ENCODE measurements at places on chromosomes 5 and 9.

DNA sequence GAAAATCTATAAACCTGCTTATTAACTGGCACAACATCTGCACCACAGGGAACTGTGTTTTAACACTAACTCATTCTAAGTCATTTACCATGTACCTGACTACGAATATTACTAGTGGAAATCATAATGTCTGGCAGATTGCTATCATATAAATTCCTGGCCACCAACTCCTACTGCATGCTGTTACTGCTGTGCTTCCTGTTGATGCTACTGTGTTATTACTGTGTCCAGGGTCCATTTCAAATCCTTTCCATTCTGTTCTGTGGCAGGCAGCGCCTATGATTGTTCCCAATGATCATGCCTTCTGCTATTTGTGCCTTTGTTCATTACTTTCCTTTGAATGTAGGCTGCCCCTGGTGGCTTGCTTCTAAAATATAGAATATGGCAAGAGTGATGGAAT is 4.7 kb upstream of the ZNF131 start:
- DNase-seq = no peak

DNA sequence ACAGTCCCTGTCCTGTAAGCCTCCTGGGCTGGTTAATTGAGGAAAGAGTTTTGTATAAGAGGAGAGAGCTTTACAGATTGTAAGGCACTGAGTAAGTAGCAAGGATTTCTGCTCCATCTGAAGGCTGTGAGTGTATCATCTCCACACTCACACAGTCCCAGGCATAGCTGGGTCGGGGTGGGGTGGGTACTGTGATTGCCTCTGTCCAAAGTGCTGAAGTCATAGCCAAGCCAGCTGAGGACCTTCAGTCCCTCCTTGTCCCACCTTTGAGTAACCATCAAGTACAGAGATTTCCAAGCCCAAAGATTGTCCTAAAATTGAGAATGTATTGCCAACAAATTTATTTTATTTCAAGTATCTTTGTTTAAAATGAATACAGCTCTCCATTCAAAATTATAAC is 5.5 kb upstream of the DNAJB5 start:
- DNase-seq = no peak

DNA sequence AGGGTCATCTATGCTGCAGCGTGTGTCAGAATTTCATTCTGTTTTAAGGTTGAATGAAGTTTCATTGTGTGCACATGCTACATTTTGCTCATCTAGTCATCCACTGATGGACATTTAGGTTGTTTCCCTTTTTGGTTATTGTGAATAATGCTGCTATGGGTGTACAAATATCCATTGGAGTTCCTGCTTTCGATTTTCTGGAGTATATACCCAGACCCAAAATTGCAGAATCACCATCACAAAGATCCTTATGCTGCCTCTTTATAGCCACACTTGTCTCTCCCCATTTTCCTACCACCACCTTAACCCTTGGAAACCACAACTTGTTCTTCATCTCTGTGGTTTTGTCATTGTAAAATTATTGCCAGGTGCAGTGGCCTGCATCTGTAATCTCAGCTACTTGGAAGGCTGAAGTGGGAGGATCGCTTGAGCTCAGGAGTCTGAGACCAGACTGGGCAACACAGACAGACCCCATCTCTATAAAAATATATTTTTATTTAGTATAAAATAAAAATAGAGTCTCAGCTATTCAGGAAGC is 166.2 kb downstream of the HSD17B3 start:
- no peak for DNase-seq

DNA sequence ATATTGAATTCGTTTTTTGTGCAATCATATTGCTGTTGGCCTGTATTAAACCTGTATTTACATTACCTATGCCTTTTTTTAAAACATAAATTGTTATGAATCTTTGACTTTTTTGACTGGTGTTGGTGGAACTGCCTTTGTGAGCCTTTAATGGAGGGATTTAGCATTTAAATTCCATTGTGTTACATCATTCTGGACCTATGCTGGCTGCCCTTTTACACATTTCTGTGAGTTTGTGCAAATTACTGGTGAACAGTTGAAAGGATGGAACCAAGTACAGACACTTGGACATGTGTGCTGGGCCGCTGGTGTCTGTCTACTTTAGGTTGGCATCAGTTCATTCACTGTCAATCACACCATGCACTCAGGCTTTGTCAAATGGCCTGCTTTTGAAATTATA is 3.4 kb downstream of the SNX18 start:
- no peak for DNase-seq

DNA sequence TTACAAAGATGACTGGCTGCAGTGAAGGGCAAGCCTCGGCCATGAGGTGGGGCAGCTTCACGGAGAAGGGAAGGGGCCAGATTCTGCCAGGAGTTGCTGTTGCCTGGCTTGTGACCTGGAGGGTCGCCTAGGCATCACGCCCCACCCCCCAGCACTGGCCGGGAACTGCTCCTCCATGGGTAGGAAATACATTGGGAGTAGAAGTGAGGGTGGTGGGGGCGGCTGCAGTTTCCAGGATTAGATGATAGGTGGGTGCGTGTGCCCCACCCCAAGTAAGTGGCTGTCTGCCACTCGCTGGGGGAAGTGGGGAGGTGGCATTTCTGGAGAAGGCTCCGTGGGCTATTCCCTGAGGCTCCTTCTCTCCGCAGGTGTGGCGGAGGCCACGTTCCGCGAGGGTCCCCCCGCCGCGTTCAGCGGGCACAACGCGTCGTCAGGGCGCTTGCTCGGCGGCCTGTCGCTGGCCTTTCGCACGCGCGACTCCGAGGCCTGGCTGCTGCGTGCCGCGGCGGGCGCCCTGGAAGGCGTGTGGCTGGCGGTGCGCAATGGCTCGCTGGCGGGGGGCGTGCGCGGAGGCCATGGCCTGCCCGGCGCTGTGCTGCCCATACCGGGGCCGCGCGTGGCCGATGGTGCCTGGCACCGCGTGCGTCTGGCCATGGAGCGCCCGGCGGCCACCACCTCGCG is 16.9 kb downstream of the CRB2 start:
- no peak for DNase-seq

- no peak for DNase-seq
Observed at GRCh38 chr9:114803479-114804265, 2.2 kb downstream of the TNFSF15 start.

GRCh38 chr5:50923768-50924494 is 257.5 kb downstream of the PARP8 start:
- no peak for DNase-seq

DNA sequence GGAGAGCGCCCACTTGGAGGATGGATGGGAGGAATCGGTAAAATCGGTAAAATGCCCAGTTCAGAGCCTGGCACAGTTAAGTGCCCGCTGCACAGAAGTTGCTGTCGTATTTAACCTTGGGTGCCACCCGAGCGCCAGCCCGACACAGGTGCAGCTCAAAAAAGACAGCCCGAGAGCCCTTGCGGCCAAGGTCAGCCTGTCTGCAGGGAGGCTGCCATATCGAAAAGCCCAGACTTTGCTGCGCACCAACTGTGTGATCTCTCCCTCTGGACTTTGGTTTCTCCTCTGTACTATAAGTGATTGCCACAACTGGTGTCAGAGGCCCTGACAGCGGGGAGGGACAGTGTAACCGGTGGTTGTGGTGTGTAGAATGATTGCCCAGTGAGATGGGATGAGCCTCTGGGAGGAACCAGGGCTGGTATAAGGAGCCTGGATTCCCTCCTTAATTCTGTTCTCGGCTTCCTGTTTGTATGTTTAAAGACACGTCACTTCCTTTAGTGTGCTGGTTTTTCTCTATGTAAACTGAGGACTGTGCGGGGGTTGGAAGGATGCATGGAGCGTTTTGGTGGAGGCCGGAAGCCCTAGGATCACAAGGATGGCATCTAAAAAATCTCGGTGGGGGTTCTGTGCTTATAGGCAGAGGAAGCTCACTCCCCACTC is 792 bp downstream of the NTMT1 start:
- no peak for DNase-seq

DNA sequence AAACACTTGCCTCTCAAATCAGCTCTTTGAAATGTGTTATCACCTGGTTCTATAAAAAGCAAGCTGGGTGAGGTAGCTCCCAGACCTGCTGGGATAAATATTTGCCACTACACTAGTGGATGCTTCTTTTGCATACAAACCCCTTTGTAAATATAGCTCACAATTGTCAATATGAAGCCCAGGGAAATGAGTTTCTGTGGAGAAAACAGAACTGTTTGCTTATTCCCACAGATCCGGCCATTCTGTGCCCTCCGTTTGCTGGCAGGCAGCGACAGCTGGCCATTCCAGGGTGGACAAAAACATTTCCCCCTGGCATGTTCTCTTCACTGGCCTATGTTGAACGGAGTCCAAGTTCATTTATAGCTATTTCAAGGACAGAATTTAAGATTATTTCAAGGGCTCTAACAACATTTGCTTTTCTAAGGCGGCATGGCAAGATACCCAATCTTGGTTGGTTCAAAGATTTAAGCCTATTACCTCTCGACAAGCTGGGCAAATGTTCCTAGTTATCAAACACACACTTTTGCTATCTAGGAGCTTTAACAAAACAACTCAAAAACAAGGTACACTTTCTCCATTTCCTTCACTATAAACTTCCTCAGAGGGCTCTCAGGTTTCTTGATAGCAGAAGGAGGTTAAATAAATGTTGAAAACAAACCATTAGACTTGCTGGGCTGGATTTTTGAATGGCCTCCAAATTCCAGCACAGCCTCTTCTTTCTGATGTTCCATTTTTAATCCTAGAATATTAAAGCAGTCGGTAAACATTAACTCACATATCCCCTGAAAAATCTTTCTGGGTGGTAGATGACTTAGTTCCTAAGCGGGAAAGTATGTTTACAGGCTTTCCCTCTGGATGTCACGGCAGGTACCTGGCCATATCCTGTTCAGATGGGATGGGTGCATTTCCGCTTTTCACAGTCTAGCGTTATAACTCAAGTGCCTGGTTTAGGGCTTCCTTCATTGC is 332.3 kb downstream of the PLK2 start:
- no peak for DNase-seq

DNA sequence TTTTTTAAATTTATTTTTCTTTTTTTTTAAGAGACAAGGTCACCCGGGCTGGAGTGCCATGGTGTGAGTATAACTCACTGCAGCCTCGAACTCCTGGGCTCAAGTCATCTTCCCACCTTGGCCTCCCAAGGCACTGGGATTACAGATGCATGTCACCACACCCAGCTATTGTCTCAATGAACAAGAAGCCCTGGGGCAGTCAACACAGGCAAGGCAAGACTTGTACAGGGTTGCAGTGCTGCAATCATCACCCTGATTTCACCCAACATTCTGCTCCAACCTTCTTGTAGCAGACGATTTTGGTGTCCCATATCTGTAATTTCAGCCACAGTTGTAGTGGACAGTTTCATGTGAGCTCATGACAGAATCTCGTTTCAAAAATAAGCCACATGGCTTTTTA is 205.8 kb upstream of the KIF2A start:
- no peak for DNase-seq

GRCh38 chr5:52786391-52786790 is 1.3 kb upstream of the ITGA1 start:
- no peak for DNase-seq

GRCh38 chr5:128498844-128499455 is 39.1 kb downstream of the FBN2 start:
- peak; percentile 1 for DNase-seq

DNA sequence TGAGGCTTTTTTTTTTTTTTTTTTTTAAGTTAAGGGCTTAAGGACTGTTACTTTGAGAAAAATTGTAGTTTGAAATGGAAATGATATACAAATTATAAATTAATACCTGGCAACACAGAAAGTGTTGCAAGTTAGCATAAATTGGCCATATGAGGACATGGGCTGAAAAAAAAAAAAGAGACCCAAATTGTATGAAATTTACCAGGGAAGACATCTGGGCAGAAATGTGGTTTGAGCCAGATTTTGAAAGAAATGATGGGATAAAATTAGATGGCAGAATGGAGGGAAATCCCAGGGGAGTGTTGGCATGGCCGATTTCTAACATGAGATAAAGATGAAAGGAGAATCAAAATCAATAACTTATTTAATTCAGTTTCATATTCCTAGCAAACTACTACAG is 472.1 kb downstream of the CTNND2 start:
- DNase-seq = peak; percentile 92

DNA sequence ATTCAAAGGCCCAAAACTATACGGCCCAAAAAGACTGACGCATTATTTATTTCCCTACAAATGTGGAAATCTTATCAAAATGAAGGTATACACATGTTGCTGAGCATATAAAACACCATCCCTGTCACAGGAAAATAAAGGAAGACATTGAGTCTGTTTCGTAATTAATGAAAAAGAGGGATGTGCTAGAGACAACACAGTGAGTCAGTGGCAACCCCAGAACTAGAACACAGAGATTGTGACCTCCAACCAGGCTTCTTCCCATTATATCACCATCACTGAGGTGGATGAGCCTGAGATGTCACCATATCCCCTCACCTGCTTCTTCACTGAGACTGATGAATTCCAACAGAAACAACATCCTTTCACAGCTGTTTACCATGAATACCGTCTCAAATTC is 3.8 kb downstream of the NDUFA8 start:
- DNase-seq = no peak

GRCh38 chr5:35755966-35756365 is 100.7 kb upstream of the IL7R start:
- no peak for DNase-seq

DNA sequence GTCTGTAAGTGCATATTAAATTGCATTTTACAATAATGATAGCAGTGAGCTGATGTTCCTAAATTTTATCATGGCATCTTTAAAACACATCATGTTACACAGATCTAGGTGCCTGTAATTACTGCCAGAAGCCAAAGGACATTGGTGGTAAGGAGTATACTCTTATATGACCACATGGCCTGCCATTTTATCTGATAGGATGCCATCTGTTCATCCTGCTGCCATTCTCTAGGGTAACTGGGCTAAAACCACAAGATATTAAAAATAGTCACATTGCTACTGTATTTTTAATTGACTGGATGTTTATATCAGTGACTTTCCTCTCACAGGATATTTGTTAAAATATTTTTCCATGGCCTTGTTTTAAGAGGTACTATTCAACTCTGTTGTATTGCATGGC is 53.1 kb downstream of the HCN1 start:
- no peak for DNase-seq

GRCh38 chr5:150113047-150113744 is 26.8 kb upstream of the CSF1R start:
- no peak for DNase-seq

GRCh38 chr9:107158321-107158720 is 124.8 kb upstream of the RAD23B start:
- DNase-seq = no peak

DNA sequence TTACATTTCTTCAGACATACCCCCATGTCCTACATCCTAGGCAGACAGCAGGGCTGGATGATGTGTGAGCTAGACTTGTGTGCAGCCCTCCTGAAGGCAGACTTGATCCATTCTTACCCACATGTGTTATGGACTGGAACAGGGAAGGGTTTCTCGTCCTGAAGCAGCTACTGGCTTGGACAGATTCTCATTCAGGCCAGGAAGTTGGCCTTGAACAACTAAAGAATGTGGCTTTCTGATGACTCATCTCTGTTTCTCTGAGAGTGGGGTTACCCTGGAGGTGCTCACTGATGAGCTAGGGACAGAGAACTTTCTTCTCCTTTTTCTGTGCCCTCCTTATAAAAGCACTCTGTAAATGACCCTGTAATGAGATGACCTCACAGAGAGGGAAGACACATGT is 246.5 kb downstream of the PCSK5 start:
- no peak for DNase-seq

GRCh38 chr9:135749171-135750045 is 47.4 kb downstream of the KCNT1 start:
- DNase-seq = no peak

- DNase-seq = no peak
Observed at GRCh38 chr9:99244344-99245260, 22.5 kb downstream of the SEC61B start.
